WTC11 (cell line): ENCODE measurements at places on chromosomes 16 and 17.

GRCh38 chr17:28613931-28614381 lies at the start of gene RSKR:
TSS of gene RSKR (minus strand) at chr17:28614185. CDS start at chr17:28614161, 24 bp downstream.
- DNase-seq = no peak

- no peak for DNase-seq
These were observed 32.0 kb upstream of the DNAH17 start for GRCh38 chr17:78609191-78609641.

- DNase-seq = no peak
These were observed 109.9 kb downstream of the IRX5 start for GRCh38 chr16:55040366-55041086.

GRCh38 chr16:72425571-72426341 lies 253.8 kb upstream of the PMFBP1 start:
- DNase-seq = no peak

DNA sequence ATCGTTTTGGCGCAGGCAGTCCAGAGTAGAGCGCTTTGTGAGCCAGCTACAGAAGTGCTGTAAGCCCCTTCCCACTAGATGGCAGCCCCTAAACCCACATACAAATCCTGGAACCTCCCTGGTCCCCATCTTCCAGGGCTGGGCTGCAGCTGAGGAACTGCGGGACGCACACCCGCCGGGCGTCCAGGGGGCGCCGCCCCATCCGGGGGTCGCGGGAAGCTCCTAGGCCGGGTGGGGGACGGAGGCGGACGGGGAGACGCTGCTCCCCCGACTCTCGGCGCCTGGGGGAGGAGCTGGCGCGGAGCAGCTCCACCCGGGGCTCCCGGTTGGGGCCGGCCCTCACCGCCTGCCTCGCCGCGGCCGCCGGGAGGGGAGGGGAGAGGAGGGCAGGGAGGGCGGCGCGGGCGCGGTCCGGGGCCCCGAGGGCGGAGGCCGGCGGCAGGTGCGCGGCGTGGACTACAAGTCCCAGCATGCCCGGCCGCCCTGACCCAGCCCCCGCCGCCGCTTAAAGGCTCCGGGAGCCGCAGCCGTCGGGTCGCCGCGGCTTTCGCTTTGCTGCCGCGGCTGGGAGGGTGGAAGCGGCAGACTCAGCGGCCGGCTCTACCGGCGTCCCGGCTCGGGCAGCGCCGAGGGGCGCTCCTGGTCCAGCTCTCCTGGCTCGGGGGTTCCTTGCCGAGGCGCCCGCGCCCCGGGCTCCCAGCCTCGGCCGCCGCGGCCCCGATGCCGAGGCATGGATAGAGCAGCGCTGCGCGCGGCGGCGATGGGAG lies at the start of gene KSR1:
TSS of gene KSR1 (plus strand) at position 535 of the 767 bp plus-strand sequence. CDS start at position 731, 196 bp downstream.
- peak; percentile 91 for DNase-seq

DNA sequence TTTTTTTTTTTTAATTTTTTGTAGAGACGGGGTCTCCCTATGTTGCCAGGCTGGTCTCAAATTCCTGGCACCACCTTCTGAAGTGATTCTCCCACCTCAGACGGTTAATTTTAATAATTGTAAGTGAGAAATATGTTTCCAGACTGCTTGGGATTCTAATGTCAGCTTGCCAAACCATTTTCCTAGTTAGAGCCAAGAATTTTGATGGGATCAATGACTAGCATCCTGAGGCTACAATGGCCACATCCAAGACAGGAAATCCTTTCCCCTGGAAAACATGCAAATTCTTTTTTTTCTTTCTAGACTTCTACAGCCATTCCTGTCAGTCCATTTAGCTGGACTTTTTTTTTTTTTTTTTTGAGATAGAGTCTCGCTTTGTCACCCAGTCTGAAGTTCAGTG lies 32.6 kb downstream of the IGF2BP1 start:
- no peak for DNase-seq

- DNase-seq = no peak
These were observed 34.4 kb downstream of the BRD7 start for GRCh38 chr16:50334106-50334975.

DNA sequence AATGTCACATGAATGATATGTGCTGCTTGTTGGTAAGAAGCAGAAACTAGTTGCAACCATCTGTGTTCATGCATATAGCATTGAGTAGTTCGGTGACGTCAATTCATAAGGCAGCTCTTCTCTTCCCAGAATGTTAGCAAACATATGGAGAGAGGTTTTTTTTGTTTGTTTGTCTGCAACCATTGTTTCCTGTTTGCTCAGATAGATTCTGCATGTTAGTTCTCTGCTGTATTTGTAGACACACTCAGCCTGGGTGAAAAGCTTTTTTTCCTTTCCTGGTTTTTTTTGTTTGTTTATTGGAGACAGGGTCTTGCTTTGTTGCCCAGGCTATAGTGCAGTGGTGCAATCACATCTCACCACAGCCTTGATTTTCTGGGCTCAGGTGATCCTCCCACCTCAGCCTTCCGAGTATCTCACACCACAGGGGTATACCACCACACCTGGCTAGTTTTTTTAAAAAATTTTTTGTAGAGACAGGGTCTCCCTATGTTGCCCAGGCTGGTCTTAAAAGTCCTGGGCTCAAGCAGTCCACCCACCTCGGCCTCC lies 16.7 kb downstream of the WSB1 start:
- DNase-seq = no peak

DNA sequence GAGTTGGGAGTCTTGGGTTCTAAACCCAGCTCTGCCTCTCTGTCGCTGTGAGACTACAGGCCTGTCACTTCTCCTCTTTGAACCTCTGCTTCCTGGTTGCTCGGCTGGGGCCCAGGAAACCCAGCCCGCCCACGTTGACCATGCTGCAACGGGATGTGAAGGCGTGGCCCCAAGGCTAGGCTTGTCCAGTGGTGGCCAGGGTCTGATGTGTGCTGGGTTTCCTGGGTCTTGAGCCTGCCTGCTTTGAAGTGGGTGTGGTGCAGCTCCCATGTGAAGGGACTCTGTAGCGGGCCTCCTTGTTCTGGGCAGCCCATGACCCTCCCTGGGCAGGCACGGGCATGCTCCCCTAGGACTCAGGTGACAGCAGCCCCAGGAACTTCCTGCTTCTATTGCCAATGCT lies 82.3 kb downstream of the SDR42E1 start:
- DNase-seq = no peak

DNA sequence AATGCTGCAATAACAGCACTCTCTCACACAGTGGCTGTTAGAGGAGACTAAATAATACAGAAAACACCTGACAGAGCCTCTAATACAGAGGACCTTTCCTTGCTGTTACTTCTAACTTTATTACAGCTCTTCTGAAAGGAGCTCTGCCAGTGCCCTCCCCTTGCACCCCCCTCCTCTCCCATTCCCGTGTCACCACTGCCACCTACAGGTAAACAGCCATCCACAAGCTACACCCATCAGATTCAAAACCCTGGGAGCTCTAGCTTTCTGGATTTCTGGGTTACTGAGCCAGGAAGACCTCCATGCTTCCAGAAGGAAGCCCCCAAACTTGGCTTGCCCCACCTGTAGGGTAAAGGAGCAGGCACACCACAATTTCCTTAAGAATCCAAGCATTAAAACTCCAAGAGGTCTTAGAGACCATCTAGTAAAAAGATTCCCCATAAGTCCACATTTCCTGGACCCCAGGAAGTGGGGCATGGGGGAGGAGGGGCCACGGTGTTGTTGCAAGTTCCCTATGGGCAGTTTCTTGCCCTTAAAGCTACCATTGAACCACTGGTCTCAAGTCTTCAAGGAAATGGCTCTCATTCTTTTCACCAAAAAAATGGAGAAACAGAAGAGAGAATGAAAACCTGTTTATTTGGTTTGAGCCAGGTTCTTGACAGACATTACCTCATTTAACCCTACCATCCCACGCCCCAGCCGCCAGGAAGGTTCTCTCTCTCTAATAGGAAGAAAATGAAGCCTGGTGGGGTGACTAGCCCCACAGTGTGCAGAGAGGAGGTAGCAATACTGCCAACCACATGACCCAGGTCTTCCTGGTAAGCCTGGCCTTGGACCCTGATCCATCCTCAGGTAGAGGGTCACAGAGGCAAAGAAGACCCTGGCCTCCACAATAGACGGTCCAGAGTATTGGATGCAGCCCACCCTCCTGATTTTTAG lies 52.8 kb downstream of the TOM1L2 start:
- peak; percentile 81 for DNase-seq

DNA sequence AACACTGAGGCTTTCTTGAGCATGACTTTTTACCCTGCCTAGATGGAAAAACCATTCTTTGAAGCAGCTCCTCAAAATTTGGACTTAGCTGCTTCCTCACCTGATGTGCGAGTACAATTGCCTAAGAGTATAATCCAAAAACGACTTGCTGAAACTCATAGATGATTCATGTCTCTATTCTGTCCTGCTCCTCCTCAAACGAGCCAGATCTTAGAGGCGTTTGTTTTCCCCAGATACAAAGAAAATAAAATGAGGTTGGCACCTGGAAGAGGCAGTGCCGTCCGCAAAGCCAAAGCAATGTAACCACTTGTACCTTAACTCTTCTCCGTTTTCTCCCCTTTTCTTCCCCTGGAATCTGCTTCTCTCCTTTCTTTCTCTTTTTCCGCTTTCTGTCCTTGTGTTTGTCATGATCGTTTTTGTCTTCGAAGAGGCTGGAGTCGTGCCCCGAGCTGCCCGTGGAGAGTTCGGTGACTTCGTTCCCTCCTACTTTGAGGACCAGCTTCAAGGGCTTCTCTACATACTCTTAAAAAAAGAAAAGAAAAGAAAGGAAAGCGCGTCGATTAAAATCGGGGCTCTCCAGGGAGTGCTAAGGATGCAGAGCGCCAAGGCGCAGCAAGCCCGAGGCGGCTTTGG lies 895 bp downstream of the BRD7 start:
- no peak for DNase-seq

DNA sequence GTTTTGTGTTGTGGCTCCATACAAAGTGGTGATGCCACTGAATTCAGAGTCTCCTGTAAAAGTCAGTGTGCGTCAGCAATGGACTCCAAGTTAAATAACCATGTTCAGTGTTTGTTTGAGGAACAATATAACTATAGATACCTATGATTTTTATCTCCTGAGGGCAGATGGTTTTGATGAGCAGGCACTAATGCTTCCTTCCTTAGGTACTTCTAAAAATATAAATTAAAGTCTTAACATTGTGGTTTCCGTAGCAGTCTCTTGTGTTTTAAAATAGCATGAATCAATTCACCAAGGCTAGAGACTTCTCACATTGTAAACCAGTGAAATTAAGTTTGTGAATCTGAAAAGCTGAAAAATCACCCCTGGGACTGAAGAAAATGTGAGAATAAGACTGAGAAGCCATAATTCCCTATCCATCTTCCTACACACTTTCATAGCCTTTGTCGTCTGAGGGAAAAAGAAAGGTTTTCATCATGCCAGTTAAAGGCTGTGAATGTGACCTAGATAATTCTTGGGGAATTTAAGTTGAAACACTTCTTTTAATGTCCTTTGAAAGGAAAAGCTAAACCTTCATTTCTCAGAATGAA lies 1502.9 kb downstream of the CDH11 start:
- DNase-seq = no peak

GRCh38 chr16:49725651-49726050 lies 130.3 kb downstream of the ZNF423 start:
- DNase-seq = no peak

GRCh38 chr17:48760411-48760810 lies 31.9 kb upstream of the HOXB13 start:
- DNase-seq = no peak

- no peak for DNase-seq
These were observed 8.1 kb downstream of the SMURF2 start for GRCh38 chr17:64653985-64654355.

- no peak for DNase-seq
These were observed 12.8 kb downstream of the DDX19A start for GRCh38 chr16:70359552-70359951.

- no peak for DNase-seq
These were observed 80.3 kb downstream of the TRIM37 start for GRCh38 chr17:59026176-59026939.

DNA sequence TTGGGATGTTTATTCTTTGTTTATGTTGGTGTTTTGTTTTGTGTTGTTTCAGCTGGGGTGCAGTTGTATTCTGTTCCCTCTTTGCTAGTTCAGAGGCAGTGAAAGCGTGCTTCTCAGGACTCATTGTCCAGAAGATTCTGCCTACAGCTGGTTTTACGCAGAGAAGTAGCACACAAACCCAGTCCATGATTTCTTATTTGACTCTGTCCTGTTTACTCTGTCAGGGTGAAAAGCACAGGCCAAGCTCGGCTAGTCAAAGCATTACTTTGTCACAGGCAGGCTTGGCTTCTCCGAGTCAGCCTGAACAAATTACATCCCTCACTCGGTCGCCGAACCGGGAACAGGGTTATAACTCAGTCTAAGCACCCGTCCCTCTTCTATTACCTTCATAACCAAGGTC lies 435.0 kb downstream of the MAF start:
- no peak for DNase-seq

- DNase-seq = no peak
These were observed 50.6 kb downstream of the TENT4B start for GRCh38 chr16:50203681-50204080.

DNA sequence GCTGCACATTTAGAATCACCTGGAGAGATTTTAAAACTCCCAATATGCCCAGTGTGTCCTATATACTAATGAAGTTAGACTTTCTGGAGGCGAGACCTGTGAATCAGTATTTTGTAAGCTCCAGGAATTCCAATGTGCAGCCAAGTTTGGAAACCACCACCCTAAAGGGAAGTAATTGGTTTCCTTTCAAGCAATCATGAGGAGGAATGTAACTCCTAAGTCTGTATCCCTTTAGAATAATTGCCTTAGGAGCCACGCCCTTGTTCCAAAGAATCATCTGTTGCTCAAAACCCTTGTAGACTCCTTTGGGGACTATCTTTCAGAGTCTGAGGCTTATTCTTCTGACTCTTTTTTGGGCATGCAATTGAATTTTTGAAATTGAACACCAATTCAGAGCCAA lies 84.4 kb downstream of the DNAH9 start:
- no peak for DNase-seq

- DNase-seq = no peak
These were observed 24.8 kb upstream of the STH start for GRCh38 chr17:45973946-45974859.

DNA sequence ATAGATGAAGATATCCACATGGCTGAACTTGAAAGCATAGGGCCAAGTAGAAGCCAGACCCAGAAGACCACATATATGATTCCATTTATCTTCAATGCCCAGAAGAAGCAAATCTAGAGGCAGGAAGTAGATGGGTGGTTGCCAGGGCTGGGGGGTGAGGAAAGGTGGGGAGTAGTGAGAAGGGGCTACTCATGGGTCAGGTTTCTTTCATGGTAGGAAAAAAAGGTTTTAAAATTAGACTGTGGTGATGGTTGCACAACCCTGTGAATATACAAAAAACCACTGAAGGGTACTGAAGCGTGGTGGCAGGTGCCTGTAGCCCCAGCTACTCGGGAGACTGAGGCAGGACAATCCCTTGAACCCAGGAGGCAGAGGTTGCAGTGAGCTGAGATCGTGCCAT lies 5.4 kb downstream of the CD2BP2 start:
- no peak for DNase-seq

- no peak for DNase-seq
These were observed 19.7 kb downstream of the DPEP1 start for GRCh38 chr16:89633064-89633631.

- DNase-seq = no peak
These were observed 66.2 kb upstream of the BRD7 start for GRCh38 chr16:50434872-50435478.
